Tibial nerve (tissue), 4 donors: ENCODE measurements at places on chromosomes 3 and 15. TPM values are rescaled to one million over a fixed set of nuclear protein-coding genes. Genes with fewer than 3 reads are reported as not detected.
A peak's percentile ranks its signal among the peaks of the same experiment; 100 is the strongest.

- no peak overlapping the region for H3K4me3 ChIP-seq
- H3K4me1 ChIP-seq, result no peaks in the 10 kb centered on the region
- no peaks in the 10 kb centered on the region for H3K36me3 ChIP-seq
- peak; percentile 66 for DNase-seq
- no peaks in the 10 kb centered on the region for H3K27me3 ChIP-seq
- H3K27ac ChIP-seq, result no peak overlapping the region
These were observed 39.3 kb upstream of the TRA2B start for GRCh38 chr3:185976977-185977678.

DNA sequence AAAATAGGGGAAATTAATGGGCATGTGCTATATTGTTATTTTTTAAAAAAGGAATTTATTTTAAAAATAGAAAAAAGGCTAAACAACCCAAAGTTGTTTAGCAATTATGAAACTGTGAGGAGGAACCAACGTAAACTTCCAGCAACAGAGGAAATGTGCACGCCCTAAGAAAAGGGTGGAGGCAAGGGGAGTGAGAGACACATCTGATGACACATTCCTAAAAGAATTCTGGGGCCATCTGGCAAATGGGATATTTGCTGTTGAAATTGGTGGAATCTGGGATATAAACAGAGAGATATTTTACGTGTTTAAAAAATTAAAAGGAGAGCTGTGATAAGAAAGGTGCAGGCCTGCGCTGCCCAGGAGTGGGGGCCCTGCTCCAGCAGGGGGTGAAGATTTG, 50.8 kb upstream of the MUC13 start:
- H3K27me3 ChIP-seq, result no peaks in the 10 kb centered on the region
- H3K36me3 ChIP-seq, result peaks cover 43% of the 10 kb centered on the region
- no peak for DNase-seq
- no peak overlapping the region for H3K4me3 ChIP-seq
- peaks cover 8% of the 10 kb centered on the region for H3K4me1 ChIP-seq
- H3K27ac ChIP-seq, result no peak overlapping the region

DNA sequence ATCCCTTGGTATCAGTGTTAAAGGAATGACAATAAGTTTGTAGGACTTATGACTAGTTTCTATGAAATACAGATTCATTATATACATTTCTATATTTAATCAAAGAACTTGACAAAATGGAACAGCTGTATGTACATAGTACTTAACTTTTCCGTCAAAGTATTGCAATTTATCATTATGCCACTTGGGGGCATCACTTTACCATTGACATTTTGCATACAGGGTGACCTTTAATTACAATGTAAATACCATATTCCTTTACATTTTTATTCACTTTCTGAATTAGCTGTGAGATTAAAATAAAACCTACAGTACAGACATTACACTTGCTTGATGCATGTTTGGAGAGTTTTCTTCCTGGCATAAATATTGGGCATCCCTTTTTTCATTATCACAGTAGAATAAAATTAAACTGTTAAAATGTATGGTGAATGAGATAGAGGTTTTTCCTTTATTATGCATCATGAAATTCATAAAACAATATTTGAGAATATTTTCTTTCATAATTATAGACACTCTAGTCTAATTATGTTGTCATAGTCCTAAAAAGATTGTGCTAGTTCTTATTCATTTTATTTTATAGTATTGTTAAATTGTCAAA, 6.9 kb downstream of the NEK11 start:
- DNase-seq, result peak; percentile 46
- H3K27me3 ChIP-seq, result no peaks in the 10 kb centered on the region
- H3K27ac ChIP-seq, result no peak overlapping the region
- no peaks in the 10 kb centered on the region for H3K36me3 ChIP-seq

DNA sequence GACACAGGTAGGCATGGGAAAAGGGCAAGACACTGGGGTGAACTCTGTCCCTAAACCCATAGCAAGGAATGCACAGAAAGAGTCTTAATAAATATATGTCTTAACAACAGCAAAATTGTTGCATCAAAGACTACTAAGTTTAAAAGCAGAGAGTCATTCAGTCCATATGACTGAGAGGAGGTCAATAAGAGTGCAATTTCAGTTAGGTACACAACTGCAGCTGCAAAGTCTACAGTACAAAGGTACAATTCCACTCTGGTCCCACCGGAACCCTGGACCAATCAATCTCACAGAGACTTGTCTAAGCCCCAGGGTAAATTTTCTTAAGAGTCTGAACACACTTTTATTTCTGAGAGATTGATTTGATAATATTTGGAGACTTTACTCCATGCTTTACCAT, 6.9 kb downstream of the CP start:
- H3K4me1 ChIP-seq, result no peaks in the 10 kb centered on the region
- H3K27ac ChIP-seq, result no peak overlapping the region
- no peaks in the 10 kb centered on the region for H3K36me3 ChIP-seq
- no peak for DNase-seq
- H3K27me3 ChIP-seq, result no peaks in the 10 kb centered on the region

- no peak for DNase-seq
- H3K4me3 ChIP-seq, result no peak overlapping the region
- H3K4me1 ChIP-seq, result peaks cover 11% of the 10 kb centered on the region
- no peaks in the 10 kb centered on the region for H3K27me3 ChIP-seq
- no peak overlapping the region for H3K27ac ChIP-seq
These were observed 404.1 kb downstream of the ZIC1 start for GRCh38 chr3:147813256-147813655.

CYP8B1 gene
- total RNA-seq, result not detected

PIGZ gene
- 31.8 TPM for total RNA-seq

DNA sequence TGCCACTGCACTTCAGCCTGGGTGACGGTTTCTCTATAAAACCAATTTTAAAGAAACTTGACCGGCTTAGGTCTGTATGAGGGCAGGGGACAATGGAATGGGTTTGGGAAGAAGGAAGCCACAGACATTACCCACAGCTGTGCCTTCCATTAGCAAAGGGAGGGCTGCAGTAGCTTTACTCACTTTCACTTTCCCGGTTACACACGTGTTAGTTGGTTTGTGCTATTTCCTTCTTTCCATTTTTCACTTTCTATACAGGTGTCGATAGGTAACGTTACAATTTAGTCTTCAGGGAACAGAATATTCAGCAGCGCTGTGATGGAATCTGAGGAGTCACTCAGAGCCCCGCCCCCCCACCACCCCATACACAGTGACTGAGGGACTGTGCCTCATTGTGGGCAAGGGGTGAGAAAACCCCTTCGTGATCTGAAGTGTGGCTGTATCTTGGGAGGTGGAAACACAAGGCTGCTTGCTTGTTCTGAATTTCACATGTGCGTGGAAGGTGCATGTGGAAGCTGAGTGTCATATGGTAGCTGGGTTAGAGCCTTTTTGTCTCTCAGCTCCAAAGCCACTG, 44.8 kb upstream of the RPL32 start:
- no peak for DNase-seq
- no peaks in the 10 kb centered on the region for H3K4me1 ChIP-seq
- no peak overlapping the region for H3K27ac ChIP-seq
- H3K36me3 ChIP-seq, result no peaks in the 10 kb centered on the region

GRCh38 chr3:55701997-55702396, 214.9 kb upstream of the WNT5A start:
- H3K36me3 ChIP-seq, result no peaks in the 10 kb centered on the region
- H3K4me1 ChIP-seq, result no peaks in the 10 kb centered on the region
- no peak overlapping the region for H3K4me3 ChIP-seq
- no peak overlapping the region for H3K27ac ChIP-seq

DNA sequence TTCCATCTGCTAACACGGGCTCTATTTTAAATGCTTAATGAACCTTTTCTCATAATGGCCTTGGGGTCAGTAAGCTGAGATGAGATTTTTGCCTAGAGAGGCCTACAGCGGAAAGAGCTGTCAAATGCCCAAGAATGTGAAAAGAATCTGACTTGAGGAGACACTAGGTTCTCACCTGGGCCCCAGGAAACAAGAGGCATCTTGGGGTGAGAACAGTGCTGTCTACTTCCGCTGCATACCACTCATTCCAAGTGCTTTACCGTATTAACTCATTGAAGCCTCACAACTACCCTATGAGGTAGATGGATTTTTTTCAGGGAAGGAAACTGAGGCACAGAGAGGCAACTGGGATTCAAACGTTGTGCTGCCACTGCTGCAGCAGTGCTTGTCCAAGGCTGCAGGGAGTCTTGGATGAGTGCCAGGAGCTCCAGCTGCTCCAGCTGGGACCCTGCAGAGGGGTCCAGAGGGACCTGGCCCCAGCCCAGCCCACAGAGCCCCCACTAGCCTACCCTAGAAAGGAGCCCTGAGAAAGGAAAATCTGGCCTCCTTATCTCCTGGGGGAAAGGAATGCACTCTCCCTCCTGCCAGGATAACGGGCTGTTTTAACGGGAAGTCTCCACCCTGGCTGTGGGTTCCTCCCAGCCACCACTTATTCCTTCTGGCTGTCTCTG, 68.4 kb downstream of the SLC12A8 start:
- no peak overlapping the region for H3K27ac ChIP-seq
- no peak for DNase-seq
- H3K4me1 ChIP-seq, result peaks cover 72% of the 10 kb centered on the region
- no peak overlapping the region for H3K4me3 ChIP-seq

GRCh38 chr3:177730814-177731213, 533.5 kb upstream of the TBL1XR1 start:
- no peak for DNase-seq
- H3K36me3 ChIP-seq, result no peaks in the 10 kb centered on the region
- H3K27me3 ChIP-seq, result no peaks in the 10 kb centered on the region
- no peaks in the 10 kb centered on the region for H3K4me1 ChIP-seq
- H3K27ac ChIP-seq, result no peak overlapping the region

DNA sequence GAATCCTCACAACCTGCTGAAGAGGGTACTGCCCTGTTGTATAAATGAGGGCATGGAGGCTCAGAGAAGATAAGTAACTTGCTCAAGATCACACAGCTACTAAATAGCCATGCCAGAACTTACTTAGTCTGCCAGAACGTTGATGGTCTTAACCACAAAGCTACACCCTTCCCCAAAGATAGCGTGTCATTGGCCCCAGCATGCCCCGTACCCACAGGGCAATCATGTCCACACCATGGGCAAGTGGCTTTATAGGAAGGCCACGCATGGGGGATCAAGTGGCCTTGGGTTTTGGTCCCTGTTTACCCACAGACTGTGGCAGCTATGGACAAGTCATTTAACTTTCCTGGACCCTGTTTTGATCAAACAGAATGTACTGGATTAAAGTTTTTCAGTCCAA, 15.9 kb upstream of the ARHGEF3 start:
- H3K36me3 ChIP-seq, result no peaks in the 10 kb centered on the region
- no peak for DNase-seq
- no peak overlapping the region for H3K27ac ChIP-seq
- H3K4me3 ChIP-seq, result no peak overlapping the region
- no peaks in the 10 kb centered on the region for H3K4me1 ChIP-seq
- no peaks in the 10 kb centered on the region for H3K27me3 ChIP-seq

GRCh38 chr3:108006077-108006771, 84.6 kb downstream of the CD47 start:
- no peak overlapping the region for H3K4me3 ChIP-seq
- no peak overlapping the region for H3K27ac ChIP-seq
- no peaks in the 10 kb centered on the region for H3K27me3 ChIP-seq
- H3K4me1 ChIP-seq, result no peaks in the 10 kb centered on the region

GRCh38 chr3:124774327-124774718, 44.1 kb downstream of the UMPS start:
- DNase-seq, result no peak
- H3K36me3 ChIP-seq, result no peaks in the 10 kb centered on the region
- no peaks in the 10 kb centered on the region for H3K27me3 ChIP-seq
- no peak overlapping the region for H3K4me3 ChIP-seq
- H3K4me1 ChIP-seq, result peaks cover 35% of the 10 kb centered on the region

GRCh38 chr3:119812491-119813058, 30.7 kb downstream of the NR1I2 start:
- no peaks in the 10 kb centered on the region for H3K27me3 ChIP-seq
- no peaks in the 10 kb centered on the region for H3K36me3 ChIP-seq
- no peaks in the 10 kb centered on the region for H3K4me1 ChIP-seq
- DNase-seq, result no peak

DNA sequence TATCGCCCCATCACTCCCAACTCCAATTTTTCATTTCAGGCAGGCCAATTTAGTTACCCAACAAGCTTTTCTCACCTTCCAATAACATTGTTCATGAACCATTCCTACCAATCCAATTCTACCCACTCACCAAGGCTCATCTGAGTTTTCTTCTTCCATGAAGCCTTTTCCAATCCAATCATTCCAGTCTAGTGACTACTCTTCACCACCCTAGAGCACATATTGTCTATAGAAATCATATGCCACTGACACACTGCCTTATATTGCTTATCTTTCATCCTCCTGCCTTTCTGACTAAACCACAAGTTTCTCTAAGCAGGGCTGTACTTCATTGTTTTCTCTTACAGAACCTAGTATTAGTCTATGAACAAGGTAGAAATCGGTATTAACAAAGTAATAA, 11.4 kb downstream of the CCDC14 start:
- no peak overlapping the region for H3K27ac ChIP-seq
- no peaks in the 10 kb centered on the region for H3K27me3 ChIP-seq
- no peak overlapping the region for H3K4me3 ChIP-seq
- DNase-seq, result no peak
- H3K4me1 ChIP-seq, result no peaks in the 10 kb centered on the region

- H3K4me1 ChIP-seq, result no peaks in the 10 kb centered on the region
- DNase-seq, result no peak
- no peak overlapping the region for H3K4me3 ChIP-seq
- H3K27me3 ChIP-seq, result no peaks in the 10 kb centered on the region
- H3K27ac ChIP-seq, result no peak overlapping the region
These were observed 12.5 kb downstream of the KLHDC8B start for GRCh38 chr3:49183873-49184272.

A4GNT gene
- not detected for total RNA-seq

P2RY12 gene
- 9.2 TPM for total RNA-seq

- H3K27ac ChIP-seq, result no peak overlapping the region
- H3K27me3 ChIP-seq, result no peaks in the 10 kb centered on the region
- no peaks in the 10 kb centered on the region for H3K4me1 ChIP-seq
- no peak overlapping the region for H3K4me3 ChIP-seq
These were observed 61.0 kb downstream of the GTPBP8 start for GRCh38 chr3:113051787-113052186.

GRCh38 chr3:32757618-32758374, 60.0 kb upstream of the TRIM71 start:
- no peaks in the 10 kb centered on the region for H3K4me1 ChIP-seq
- no peak overlapping the region for H3K4me3 ChIP-seq
- H3K27me3 ChIP-seq, result no peaks in the 10 kb centered on the region
- H3K27ac ChIP-seq, result no peak overlapping the region

CCDC54 gene
- not detected for total RNA-seq

ADAMTS7 gene
- 17.7 TPM for total RNA-seq

GRCh38 chr3:138173769-138174420, 826 bp downstream of the DBR1 start:
- no peaks in the 10 kb centered on the region for H3K27me3 ChIP-seq
- no peaks in the 10 kb centered on the region for H3K4me1 ChIP-seq
- DNase-seq, result no peak
- peak overlapping the region; percentile 87 for H3K4me3 ChIP-seq
- H3K27ac ChIP-seq, result peak overlapping the region; percentile 87
- H3K36me3 ChIP-seq, result no peaks in the 10 kb centered on the region

GRCh38 chr3:4198491-4198890, 104.7 kb upstream of the SETMAR start:
- H3K36me3 ChIP-seq, result no peaks in the 10 kb centered on the region
- no peak overlapping the region for H3K27ac ChIP-seq
- no peak for DNase-seq
- no peaks in the 10 kb centered on the region for H3K4me1 ChIP-seq
- H3K27me3 ChIP-seq, result no peaks in the 10 kb centered on the region
- no peak overlapping the region for H3K4me3 ChIP-seq

GRCh38 chr15:98838387-98839259, 169.0 kb downstream of the PGPEP1L start:
- no peak overlapping the region for H3K27ac ChIP-seq
- no peak overlapping the region for H3K4me3 ChIP-seq
- no peaks in the 10 kb centered on the region for H3K36me3 ChIP-seq
- DNase-seq, result no peak
- peaks cover 23% of the 10 kb centered on the region for H3K4me1 ChIP-seq
